ENCODE measurements at places on chromosomes 6 and 20.

GRCh38 chr6:84772428-84773132, 8.2 kb upstream of the TBX18 start:
- DNase-seq: no peak

- DNase-seq: no peak
Observed at GRCh38 chr6:136467186-136467585, 83.0 kb downstream of the MAP7 start.

DNA sequence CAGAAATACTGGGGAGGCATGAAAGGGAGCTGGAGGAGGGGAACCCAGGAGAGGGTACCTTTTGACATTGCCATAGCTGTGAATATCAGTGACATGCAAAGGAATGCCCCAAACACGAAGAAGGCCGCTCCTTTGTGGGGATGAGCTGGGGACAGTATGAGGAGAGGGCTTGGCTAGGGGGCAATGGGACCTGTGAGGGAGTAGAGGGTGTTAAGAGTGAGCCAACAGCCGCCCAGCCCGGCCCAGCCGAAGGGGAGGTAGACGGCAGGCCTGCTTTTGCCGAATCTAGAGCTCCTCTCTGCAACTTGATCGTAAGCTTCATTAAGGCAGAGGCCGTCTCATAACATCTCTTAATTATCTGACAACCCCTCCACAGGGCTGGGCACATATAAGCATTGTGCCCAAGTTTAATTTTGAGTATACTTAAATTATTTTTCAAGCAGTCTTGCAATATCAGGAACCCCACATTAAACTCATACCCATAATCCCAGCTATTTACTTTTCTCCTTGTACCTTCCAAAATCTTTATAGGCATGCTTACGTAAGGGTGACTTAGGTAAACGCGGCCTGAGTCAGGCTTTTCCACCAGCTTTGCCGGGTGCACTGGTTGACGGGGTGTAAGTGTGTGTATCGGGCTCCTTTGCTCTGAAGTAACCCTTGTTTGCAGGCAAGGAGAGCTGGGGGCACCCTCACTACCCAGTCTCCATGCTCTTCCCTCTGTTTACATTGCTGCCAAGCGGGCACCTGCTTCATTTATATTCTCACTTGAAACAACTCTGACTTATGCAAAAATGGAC, 24.9 kb upstream of the VEGFA start:
- DNase-seq: no peak

DNA sequence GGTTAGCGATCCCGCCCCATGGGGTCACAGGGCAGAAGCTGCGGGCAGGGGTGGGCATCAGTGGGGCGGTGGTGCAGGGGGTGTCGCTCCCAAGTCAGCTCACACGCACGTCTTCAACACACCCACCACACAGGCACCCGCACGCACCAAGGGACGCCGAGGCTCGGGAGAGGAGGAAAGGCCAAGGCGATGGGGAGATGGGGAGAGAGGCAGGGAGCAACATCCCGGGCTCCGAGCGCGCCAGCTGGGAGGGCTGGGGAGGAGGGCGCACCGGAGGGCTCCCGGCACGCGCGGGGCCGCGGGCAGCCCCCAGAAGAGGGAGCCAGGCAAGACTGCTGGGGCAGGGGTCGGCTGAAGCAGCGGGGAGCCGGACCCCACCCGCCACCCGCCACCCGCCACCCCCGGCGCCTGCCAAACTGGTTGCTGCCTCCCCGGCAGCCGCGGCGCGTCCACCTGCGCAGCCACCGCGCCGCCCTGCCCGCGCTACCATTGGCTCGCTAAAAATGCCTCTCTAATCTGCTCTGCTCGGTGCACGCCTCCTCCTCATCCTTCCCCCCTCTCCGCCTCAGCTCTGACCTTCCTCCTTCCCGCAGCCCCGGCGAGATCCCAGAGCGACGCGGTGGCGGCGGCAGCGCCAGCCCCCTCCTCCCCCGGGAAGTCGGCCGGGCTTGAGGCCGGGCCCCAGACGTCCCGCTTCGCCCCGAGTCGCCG, at the start of gene PACSIN1:
TSS of gene PACSIN1 (plus strand) at position 546 of the 711 bp plus-strand sequence. CDS start 60,230 bp downstream, outside the sequence.
- DNase-seq: no peak

- no peak for DNase-seq
Observed at GRCh38 chr20:33445881-33446625, 2.5 kb upstream of the SNTA1 start.

DNA sequence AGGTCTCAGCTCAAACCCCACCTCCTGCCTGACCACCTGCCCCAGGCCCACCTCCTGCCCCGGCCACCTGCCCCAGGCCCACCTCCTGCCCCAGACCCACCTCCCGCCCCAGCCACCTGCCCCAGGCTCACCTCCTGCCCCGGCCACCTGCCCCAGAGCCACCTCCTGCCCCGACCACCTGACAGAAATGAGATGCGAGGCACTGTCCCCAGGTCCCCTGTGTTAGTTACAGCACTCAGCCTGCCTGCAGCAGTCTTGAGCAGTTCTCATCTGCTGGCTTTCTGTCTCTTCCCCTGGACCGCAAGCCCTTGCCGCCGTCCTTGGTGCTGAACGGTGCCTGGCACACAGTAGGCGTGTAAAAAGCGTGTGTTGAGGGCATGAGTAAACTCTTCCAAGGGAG, 79.5 kb downstream of the CDH4 start:
- DNase-seq: no peak

- no peak for DNase-seq
Observed at GRCh38 chr6:141598487-141598886, 534.2 kb upstream of the GJE1 start.

DNA sequence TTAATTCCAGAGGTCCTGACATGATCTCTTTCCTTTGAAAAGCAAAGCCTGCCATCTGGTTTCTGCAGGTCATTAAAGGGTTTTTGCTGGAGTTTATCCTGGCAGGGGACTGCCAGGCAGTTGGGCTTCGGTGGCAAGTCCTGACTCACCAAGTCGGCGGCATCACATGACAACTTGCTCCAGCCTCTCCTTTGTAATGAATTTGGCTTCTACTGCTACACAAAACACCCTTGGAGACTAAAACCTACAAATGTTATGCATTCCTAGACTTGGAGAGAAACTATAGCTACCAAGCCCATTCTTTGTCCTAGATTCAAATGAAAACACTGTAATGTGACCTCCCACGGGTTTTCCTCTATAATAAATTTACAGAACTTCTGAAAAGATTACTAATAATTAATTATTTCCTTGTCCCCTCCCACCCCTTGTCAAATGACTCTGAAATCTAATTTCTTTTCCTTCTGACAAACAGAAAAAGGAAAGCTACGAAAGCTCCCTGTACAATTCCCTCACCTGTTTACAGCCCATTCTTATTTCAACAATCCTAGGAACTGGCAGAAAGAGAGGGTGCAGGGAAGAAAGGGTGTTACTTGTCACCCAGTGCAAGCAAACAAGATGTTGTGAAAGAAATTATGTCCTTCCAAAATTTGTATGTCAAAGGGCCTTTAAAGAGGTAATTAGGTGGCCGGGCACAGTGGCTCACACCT, 62.9 kb downstream of the QRSL1 start:
- no peak for DNase-seq

- DNase-seq: no peak
Observed at GRCh38 chr6:91961671-91962070, 1374.8 kb upstream of the MAP3K7 start.

GRCh38 chr6:44261581-44261980, 3.8 kb downstream of the NFKBIE start:
- DNase-seq: no peak

- no peak for DNase-seq
Observed at GRCh38 chr20:33971147-33971975, 22.4 kb upstream of the RALY start.

GRCh38 chr20:61571916-61572711, 320.1 kb downstream of the CDH4 start:
- no peak for DNase-seq

GRCh38 chr6:1766654-1767053, 156.9 kb downstream of the FOXC1 start:
- DNase-seq: no peak

- no peak for DNase-seq
Observed at GRCh38 chr20:38075161-38075998, 41.8 kb downstream of the RPRD1B start.
